AG10803 (cell line): ENCODE measurements at places on chromosomes 11 and 22.

- peak; percentile 16 for DNase-seq
Measured at GRCh38 chr11:33384220-33384619, 127.0 kb downstream of the HIPK3 start.

GRCh38 chr11:27553186-27553585, 46.6 kb upstream of the LIN7C start:
- DNase-seq = no peak

DNA sequence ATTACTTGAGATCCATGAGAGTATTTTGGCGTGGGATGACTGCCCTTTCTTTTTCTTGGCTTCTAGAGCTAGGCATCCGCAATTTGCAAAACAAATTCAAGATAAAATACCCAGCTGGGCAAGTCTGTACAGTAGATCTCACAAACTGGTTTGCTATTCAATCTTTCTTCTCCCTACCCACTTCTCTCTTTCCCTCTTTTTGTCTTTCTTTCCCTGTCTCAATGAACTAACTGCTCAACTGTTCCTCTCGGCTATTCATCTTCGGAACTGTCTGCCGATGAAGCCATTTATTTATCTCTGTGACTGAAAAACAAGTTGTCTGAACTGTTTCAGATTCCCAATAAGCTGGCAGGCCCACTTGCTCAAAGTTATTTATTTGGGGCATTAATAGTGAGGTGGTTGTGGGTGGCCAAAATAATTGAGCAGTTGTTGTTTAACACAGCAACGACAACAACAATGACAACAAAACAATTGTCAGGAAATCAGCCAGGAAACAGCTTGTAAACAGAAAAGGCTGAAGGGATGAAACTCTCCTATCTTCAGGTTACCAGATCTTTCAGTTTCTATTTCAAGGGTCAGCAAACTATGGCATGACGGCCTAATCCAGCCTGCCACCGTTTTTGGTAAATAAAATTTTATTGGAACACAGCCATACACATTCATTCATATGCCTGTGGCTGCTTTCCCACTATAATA, 76.0 kb upstream of the MTMR2 start:
- DNase-seq = peak; percentile 29

DNA sequence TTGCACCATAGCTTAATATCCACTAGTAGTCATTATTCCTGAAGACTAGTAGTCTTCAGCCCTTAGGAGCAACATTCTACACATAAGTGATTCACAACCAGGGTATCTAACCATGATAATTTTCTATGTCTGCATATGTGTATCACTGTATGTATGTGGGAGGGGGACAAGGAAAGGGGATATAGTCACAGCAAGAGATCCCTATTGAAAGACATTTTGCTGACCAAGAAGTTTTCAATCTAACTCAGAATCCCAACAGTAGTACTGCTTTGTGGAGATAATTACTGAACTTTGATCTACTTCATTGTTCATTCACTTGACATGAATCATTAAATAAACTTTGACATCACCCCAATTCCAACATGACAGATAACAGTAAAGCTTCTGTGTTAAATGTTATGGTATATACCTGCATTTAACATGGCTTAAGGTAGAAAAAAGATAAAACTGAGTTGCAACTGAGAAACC, 10.3 kb downstream of the PIK3C2A start:
- DNase-seq = no peak

DNA sequence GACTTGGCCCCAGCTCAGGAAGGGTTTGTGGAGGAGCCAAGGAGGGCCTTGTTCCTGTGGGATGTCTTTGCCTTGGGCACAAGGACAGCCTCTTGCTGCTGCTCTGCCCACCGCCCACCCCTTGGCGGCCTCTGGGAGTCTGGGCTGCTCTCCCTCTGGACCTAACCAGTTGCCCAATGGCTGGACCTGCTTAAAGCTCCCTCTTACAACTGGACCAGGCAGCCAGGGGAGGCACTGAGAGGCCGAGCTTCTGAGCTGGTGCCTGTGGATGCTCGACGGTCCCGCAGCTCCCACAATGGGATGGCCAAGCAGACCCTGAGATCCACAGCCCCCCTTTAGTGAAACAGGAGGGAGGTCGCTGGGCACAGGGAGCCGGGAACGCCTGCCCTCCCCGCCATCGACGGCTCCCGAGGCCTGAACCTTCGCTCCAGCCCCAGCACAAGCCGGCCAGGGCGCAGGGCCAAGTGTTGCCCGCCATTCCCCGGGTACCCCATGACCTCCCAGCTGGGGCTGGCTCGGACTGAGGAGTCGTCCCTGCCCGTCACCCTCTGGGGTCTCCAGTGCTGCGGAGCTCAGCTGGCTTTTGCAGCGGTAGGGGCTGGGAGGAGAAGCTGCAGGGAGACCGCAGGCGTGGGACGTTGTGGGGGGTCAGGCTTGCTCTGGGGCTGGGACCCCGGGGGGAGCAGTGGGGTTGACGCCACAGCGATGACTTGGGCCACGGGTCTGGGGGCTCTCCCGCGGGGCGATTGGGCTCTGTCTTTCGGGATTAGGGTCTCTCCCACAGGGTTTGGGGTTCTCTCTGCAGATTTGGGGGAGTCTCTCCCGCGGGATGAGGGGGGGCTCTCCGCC, 584 bp upstream of the GAL start:
- no peak for DNase-seq

GRCh38 chr11:21711341-21711740, 481.5 kb upstream of the ANO5 start:
- no peak for DNase-seq

- peak; percentile 0 for DNase-seq
Measured at GRCh38 chr11:30016588-30017363, at the start of gene KCNA4. KCNA4 (minus strand) TSS chr11:30017030; CDS start chr11:30012678, 4,352 bp downstream.

DNA sequence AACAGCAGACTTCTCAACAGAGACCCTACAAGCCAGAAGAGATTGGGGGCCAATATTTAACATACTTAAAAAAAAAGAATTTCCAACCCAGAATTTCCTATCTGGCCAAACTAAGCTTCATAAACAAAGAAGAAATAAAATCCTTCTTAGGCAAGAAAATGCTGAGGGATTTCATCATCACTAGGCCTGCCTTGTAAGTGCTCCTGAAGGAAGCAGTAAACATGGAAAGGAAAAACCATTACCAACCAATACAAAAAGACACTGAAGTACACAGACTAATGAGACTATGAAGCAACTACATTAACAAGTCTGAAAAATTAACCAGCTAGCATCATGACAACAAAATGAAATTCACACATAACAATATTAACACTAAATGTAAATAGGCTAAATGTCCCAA, 947.9 kb upstream of the CHORDC1 start:
- DNase-seq = no peak

- DNase-seq = no peak
Measured at GRCh38 chr11:117668321-117668751, 128.7 kb downstream of the DSCAML1 start.

- DNase-seq = peak; percentile 32
Measured at GRCh38 chr22:42080287-42080686, 787 bp downstream of the SMDT1 start.

DNA sequence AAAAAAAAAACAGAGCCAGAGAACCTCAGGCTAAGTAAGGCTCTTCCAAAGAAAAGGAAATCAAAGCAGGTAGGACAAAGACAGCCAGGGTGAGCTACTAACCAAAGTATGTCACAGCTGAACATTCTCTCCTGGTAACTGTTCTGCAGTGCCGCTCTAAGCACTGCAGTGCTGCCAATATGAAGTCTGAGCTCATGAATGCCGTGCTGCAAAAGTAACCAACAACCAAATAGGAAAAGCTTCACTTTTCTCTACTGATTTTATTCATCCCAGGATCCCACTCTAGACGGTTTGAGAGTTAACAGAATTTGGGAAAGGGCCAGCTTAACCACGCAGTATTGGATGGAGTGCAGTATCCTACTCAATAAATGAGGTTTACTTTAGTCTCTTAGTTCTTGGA, 3.5 kb downstream of the SIK3 start:
- peak; percentile 56 for DNase-seq

- DNase-seq = no peak
Measured at GRCh38 chr22:39923696-39924095, 22.8 kb downstream of the GRAP2 start.

GRCh38 chr11:83238111-83238510, 44.6 kb downstream of the ANKRD42 start:
- DNase-seq = no peak

DNA sequence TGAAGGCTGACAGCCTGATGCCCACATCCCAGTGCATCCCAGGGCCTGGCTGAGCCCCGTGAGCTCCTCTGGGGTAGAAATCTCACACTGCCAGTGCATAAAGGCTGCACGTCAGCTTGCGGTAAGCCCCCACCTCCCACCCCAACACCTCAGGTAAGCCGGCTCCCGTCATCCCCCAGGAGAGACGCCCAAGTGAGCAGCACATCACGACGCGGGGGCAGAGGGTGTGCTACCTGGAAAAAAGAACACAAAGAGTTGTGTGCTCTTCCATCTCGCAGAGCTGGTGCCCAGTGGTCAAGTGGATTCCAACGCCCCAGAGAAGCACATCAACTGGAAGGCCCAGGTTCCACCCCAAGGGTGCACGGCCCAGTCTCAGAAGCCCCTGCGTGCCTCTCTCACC, 50.0 kb downstream of the IGSF9B start:
- no peak for DNase-seq

- DNase-seq = no peak
Measured at GRCh38 chr11:30540781-30541180, 45.4 kb downstream of the MPPED2 start.

DNA sequence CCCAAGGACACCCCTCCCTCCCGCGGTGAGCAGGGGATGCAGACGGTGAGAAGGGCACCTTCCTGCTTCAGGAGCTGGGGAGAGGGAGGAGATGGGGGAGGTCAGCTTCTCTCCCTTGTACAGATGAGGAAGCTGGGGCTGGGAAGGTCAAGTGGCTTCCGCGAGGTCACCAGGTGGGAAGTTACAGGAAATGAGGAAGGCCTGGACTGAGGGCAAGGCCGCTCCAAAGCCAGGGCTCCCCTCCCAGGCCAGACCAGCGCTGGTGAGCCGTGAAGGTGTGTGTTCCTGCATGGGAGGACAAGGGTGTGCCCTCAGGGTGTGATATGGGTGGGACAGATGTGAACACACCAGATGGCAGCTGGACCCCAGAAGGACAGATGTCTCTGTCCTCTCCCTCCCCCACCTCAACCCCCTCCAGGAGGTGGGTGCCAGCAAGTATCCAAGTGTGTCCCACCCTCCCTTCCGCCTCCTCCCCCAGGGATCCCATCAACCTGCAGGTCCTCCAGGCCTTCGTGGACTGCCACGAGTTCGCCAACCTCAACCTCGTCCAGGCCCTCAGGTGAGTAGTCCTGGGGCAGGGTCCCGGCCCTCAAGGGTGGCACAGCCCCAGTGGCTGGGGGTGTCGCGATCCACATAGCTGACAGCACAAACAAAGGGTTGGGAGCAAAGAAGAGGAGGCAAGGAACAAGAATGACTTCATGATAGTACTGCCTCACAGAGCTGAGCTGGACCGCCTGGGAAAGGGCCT, 16.6 kb downstream of the CYTH4 start:
- no peak for DNase-seq

- peak; percentile 96 for DNase-seq
Measured at GRCh38 chr11:73414977-73415651, 38.9 kb downstream of the RELT start.

DNA sequence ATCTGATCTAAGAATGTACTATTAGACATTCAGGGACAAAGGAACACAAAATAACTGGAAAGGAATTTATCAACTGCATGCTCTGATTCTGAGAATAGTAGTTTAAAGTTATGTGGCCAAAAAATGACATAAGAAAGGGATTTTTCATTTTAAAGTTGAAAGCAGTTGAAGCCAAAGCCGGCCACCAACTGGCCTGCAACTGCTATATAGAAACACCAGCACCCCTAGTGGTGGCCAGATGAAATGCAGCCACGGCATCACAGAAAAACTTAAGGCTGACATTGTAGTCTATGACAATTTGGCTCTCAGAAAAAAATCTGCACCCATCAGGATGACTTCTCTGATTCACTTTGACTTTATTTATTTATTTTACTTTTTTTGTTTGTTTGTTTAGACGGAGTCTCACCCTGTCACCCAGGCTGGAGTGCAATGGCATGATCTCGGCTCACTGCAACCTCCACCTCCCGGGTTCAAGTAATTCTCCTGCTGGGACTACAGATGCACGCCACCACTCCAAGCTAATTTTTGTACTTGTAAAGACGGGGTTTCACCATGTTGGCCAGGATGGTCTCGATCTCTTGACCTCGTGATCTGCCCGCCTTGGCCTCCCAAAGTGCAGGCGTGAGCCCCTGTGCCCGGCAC, 59.2 kb downstream of the SLC35F2 start:
- peak; percentile 69 for DNase-seq

DNA sequence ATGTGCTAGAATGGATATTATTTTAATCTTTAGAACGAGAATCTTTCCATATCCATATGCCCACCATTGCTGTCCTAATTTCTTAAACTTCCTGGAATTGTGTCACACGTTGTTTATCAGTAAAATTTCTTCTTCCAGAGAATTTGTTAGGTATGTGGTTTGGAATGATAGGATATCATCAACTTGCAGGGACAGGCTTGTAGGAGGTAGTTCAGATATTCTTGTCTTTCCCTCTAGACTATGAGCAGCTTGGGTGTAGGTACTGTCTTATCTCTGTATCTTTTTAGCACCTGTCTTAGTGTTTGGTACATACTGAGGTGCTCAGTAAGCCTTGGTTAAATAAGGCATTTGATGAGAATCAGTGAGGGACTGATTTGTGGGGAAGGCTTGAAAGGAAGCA, 3.4 kb downstream of the CTNND1 start:
- no peak for DNase-seq

GRCh38 chr11:76696756-76697155, 26.2 kb upstream of the LRRC32 start:
- DNase-seq = no peak

DNA sequence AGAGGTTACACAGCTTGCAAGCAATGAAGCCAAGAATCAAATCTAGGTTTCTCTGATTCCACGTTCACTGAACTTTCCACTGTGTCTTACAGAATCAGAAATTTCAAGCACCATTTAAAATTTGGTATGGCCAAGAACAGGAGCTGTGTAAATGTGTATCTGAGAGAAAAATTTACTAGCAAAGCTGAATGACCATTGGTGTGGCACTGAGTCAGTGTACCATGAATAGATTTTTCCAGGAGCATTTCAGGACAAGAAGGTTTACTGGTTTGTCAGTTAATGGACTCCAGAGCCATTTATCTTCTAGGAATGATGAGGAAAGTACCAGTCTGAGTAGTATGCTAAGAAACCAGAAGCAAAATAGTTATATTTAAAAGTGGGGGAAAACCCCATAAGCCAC, 269.4 kb upstream of the FAT3 start:
- no peak for DNase-seq

GRCh38 chr22:49969751-49970527, 9.4 kb downstream of the PIM3 start:
- DNase-seq = no peak

DNA sequence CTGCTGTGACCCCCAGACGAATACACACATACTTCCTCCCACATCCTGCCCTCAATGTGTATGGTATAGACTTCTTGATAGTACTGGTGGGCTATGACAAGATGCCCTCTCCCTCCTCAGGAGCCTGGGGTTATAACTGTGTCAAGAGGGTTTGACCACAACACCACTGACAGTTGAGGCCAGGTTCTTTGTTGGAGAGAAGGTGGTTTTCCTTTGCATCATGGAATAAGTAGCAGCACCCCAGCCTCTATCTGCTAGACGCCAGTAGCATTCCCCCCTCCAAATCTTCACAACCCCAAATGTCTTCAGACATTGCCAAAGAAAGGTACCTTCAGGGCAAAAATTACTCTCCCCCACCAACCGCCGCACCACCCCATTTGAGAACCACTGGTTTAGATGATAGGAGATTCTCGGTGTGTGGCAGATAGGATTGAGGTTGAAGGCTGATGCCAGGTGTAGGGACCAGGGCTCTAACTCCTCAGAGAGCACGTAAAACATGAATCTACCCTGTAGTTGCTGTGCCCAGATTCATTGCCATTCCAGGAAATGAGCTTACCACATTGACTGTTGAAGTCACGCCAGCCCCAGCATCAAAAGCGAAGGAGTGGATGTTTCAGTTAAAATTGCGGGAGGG, 5.5 kb upstream of the MYO18B start:
- DNase-seq = no peak
